Hematopoietic multipotent progenitor cell treated with erythropoietin and hydrocortisone succinate and interleukin-3 and kit ligand, for 8 days (in vitro differentiated cells): ENCODE measurements at places on chromosomes 7 and 10.

GRCh38 chr7:98472521-98472954 is 71.6 kb upstream of the BAIAP2L1 start:
- DNase-seq: no peak

- peak; percentile 42 for DNase-seq
Observed at GRCh38 chr7:130441408-130441869, 623 bp upstream of the CEP41 start.

- no peak for DNase-seq
Observed at GRCh38 chr10:114520453-114520852, 116.2 kb upstream of the AFAP1L2 start.

- DNase-seq: no peak
Observed at GRCh38 chr7:47602272-47603004, 20.5 kb upstream of the TNS3 start.

- no peak for DNase-seq
Observed at GRCh38 chr7:157722137-157723060, 385.6 kb downstream of the DNAJB6 start.

DNA sequence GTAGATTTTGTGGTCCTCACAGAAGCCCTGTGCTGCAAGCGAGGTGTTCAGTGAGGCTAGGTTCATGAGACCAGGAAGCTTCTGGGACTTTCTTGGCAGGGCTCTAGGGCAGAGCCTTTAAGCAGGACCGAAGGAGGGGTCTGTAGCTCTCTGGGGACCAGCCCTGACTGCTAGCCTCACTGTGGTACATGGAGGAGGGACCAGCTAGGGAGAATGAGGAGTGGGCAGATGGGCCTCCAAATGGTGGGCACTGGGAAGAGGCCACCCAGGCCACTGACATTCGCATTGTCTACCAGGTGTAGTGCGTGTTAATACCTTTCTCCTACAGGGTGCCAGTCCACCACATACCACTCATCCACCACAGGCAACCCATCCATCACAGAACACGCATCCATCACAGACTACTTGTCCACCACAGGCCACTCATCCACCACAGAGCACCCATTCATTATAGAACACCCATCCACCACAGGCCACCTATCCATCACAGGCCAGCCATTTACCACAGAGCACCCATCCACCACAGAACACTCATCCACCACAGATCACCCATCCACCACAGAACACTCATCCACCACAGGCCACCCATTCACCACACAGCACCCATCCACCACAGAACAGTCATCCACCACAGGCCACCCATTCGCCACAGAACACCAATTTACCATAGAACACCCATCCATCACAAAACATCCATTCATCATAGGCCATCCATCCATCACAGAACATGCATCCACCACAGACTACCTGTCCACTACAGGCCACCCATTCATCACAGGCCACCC is 31.6 kb upstream of the ZNF488 start:
- no peak for DNase-seq

DNA sequence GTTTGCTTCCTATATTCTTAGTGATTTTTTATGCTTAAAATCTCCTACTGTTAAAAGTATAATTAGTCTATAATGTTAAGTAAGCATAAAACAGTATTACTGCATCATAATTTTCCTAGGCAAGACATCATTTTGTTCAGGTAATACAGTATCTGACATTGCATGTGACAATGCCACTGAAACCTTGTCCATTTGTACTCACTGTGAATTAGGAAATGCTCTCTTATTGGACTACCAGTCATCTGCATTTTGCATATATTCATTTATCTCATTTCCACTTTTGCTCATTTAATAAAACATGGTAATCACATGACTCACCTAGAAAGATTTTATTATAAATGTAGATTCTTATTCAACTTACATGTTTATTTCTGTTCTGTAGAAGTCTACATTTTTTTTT is 379.1 kb downstream of the ETV1 start:
- no peak for DNase-seq

- no peak for DNase-seq
Observed at GRCh38 chr10:90130321-90131086, 429.1 kb downstream of the KIF20B start.

DNA sequence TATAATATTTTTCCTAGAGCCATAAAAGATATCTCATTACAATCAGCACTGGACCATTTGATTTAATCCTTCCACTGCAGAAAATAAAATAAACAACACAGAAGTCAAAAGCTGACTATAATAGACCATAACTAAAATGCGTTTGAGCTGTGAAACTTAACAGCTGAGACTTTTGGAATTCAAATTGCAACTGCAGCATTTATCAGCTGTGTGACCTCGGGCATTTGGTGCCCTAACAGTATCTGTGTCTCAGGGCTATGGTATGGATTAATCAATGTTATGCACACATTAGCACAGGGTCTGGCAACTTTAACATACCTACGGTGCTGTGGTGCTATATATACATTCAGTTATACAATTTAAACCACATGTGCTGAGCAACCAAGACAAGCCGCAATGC is 160.1 kb downstream of the COL28A1 start:
- no peak for DNase-seq

DNA sequence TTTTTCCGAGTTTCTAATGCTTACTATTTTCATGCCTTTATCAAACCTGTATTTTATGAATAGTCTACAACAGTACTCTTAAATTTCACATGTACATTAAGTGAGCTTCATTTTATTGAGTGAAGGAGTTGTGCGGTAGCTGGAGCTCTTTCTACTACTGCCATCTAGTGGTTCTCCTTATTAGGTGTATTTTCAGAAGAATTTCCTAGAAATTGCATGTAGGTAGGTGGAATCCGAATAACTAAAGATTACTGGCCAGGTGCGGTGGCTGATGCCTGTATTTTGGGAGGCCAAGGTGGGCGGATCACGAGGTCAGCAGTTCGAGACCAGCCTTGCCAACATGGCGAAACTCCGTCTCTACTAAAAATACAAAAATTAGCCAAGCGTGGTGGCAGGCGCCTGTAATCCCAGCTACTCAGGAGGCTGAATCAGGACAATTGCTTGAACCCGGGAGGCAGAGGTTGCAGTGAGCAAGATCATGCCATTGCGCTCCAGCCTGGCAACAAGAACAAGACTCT is 38.3 kb downstream of the LRRC72 start:
- DNase-seq: peak; percentile 68

- no peak for DNase-seq
Observed at GRCh38 chr7:134907000-134907399, 79.3 kb upstream of the AGBL3 start.

- DNase-seq: no peak
Observed at GRCh38 chr7:55622241-55622640, 49.9 kb upstream of the VOPP1 start.

GRCh38 chr7:35379481-35379880 is 125.6 kb upstream of the TBX20 start:
- no peak for DNase-seq

GRCh38 chr7:1410992-1411391 is 48.3 kb downstream of the MICALL2 start:
- DNase-seq: no peak

- DNase-seq: no peak
Observed at GRCh38 chr10:310371-310770, 175.1 kb downstream of the ZMYND11 start.

- no peak for DNase-seq
Observed at GRCh38 chr10:96745950-96746349, 25.6 kb upstream of the PIK3AP1 start.

GRCh38 chr7:43557831-43558495 is 24.9 kb upstream of the STK17A start:
- DNase-seq: no peak

DNA sequence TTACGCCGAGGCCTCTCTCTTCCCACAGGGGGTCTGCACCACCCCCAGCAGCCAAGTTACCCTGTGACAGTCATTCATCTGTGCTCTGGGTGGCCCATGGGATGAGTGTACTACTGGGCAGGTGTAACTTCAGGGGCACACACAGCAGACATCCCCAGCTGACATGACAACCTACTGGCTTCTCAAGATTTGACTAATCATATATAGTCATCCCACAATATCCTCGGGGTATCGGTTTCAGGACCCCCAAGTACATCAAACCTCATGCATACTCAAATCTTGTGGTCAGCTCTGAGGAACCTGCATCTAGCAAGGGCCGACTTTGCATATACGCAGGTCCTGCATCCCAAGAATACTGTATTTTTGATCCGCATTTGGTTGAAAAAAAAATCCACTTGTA is 336.9 kb upstream of the C7orf33 start:
- DNase-seq: no peak

DNA sequence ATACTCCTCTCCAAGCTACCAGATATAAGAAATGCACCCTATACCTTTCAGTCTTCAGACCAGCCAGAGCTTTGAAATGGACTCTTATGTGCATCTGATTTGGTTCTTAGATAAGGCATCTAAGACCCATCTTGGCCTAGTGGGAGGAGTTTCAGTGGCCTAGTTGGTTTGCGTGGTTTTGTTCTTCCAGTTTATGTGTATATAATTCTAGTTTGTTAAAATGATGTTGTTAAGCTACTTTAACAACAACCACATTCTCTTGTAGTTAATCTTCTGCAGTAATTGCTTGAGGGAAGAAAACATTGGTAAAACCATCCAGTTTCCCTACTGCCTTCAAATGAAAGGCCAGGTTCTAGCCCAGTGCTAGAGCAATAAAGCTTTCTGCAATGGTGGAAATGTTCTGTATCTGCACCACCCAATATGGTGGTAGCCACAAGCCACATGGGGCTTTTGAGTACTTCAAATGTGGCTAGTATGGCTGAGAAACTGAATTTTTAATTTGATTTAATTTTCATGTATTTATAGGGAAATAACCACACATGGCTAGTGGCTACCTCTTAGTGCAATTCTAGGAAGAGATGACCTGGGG is 66.3 kb downstream of the KLHDC10 start:
- DNase-seq: peak; percentile 32

GRCh38 chr10:45585131-45585530 is 87.4 kb downstream of the ZFAND4 start:
- DNase-seq: no peak

DNA sequence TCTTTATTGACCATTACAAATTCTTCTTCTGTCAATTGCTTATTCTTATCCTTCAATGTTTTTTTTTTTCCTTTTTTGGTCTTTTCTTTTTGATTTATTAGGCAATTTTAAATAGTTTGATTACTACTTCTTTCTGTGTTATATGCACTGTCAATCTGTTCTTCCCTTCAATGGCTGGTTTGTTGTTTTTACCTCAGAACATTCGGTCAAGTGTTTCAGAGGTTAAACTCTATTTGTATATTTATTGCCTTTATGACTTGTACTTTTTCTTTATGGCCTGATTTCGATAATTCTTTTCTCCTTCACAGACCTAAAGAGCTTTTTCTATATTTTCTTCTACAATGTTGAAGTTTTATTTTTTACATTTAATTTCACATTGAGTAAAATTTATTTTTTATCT is 171.5 kb upstream of the AKR1E2 start:
- no peak for DNase-seq

DNA sequence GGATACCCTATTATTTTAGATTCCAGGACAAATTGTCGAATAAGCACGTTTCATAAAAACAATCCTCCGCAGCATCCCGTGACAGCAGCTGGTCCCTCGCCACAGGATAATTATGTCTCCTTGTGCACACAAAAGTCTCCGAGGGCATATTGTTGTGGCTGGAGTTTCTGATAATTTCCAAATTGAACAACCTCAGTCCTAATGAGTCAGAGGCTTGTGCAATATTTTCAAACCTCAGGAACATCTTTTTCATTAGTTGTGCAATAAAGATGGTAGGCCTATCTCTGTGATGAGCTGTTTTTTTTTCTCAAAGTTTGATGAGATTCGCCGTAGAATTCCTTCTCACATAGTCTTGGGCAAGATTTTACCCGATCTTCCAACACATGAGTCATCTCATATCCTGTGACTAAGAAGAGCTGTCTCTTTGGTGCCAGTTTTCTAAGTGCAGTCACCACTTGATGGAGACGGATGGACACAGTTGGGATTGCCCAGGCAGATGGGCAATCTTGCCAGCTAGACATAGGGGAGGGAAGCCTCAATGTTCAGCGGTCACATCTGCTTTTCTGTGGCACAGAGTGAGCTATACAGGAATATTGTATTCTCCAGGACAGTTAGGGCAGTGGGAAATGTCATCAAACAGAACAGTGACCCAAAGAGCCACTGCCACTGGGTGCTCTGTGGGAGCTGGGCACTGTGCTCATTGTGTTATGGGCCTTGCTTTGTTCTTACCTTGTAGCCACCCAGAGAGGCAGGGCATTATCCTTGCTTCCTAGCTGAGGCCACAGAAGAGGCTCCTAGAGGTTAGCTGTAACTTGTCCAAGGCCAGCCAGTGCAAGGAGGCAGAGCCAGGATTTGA is 7.8 kb downstream of the HTRA1 start:
- DNase-seq: no peak

DNA sequence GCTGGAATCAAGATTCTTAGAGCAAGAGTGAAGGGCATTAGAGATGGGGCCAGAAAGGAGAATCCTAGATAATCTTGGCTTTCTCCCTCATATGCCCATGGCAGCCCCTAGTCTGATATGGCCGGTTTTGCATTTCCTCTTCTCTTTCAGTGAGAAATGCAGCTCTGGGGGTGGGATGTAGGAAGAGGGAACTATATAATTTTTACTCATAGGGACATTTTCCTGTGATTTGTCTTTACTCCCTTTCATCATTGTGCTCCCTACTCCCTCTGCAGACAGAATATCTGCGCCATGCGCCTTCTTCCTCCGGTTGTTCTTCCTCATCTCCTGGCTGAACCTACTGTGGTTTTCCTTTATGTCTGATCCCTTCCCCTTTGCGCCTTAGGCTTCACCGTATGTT is 16.8 kb upstream of the CHCHD1 start:
- no peak for DNase-seq

- DNase-seq: no peak
Observed at GRCh38 chr10:93797825-93798224, 40.1 kb downstream of the LGI1 start.

DNA sequence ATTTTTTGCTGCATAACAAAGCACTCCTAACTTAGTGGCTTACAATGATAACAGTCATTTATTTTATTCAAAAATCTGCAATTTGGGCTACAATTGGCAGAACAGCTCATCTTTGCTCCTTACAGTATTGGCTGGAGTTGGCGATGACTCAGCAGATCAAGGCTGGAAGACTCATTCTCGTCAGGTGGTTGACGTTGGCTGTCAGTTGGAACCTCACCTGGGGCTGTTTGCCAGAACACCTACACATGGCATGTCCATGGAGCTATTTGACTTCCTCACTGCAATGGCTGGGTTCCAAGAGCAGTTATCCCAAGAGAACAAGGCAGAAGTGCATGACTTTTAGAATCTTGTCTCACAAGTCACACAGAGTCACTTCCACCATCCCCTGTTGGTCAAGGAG is 75.1 kb downstream of the NOD1 start:
- no peak for DNase-seq

- DNase-seq: no peak
Observed at GRCh38 chr7:66779669-66780409, 39.3 kb downstream of the RABGEF1 start.

DNA sequence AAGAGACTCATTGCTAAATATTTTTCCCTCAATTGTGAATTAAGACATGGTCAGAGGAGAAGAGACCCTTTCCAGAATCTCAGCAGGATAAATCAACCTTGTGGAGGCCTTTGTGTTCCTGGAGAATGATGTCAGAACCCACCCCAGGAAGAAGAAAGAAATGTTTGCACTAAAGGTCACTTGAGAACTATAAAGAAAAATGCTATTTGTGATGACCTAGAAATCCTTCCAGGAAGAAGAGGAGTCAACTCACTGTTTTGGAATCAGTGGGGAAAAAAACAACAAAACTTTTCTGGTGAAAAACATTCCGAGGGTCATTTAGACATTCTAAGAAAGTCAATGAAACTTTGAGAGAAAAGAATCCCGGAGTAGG is 129.1 kb upstream of the ANKRD1 start:
- DNase-seq: no peak
